ENCODE measurements at places on chromosomes 7 and 10.
A peak's percentile ranks its signal among the peaks of the same experiment; 100 is the strongest.

GRCh38 chr10:71382757-71383156 is 14.0 kb upstream of the CDH23 start:
- DNase-seq: no peak

- no peak for DNase-seq
Measured at GRCh38 chr10:72567421-72567820, 58.5 kb downstream of the MICU1 start.

DNA sequence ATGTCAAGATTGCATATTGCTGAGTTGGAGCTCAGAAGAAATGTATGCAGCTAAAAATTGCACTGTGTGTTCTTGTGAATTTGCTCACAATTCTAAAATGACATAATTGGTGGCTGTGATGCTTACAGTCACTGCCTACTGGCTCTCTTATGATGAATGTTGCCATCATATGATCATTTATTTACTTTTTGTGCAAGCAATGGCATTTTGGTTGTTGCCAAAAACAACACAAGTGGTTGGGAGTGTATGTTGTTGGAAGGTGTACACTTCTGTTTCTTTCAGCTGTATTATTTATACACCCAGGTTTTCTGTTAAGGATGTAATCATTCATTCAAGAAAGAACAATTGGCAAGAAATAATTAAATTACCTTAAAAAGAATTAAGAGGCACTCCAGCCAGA is 28.9 kb downstream of the PON1 start:
- no peak for DNase-seq

DNA sequence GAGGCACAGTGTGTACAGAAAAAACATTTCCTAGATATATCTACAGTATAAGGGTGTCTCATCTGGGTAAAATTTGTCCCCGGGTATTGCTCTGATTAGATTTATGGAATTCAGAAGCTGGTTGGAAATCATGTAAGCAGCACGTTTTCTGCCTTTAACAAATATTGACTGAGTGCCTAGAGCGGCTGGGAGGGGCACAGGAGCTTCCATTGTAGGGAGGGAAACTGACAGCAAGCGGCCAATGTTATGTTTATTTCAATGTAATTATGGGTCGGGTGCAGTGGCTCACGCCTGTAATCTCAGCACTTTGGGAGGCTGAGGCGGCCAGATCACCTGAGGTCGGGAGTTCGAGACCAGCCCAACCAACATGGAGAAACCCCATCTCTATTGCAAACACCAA is 4.4 kb upstream of the RFC2 start:
- DNase-seq: no peak

DNA sequence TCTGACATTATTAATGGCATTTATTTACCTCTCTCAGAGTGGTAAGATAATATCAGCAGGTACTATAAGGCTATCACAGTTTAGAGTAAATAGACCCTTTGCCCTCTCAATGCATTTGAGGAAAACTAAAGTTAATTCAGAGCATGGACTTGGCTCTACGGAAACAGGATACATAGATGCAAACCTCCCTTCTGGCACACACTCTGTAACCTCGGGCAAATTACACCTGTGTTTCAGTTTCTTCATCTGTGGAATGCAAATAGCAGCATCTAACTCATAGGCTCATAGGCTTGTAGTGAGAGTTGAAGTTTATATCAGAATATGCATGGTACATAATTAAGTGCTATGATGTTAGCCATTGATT is 5.6 kb downstream of the RAPGEF5 start:
- DNase-seq: no peak

GRCh38 chr10:25522294-25522693 is 347.5 kb downstream of the GPR158 start:
- DNase-seq: no peak

- DNase-seq: peak; percentile 87
Measured at GRCh38 chr7:94301024-94301586, 93.6 kb upstream of the COL1A2 start.

- no peak for DNase-seq
Measured at GRCh38 chr10:78531088-78531487, 497.4 kb downstream of the RPS24 start.

DNA sequence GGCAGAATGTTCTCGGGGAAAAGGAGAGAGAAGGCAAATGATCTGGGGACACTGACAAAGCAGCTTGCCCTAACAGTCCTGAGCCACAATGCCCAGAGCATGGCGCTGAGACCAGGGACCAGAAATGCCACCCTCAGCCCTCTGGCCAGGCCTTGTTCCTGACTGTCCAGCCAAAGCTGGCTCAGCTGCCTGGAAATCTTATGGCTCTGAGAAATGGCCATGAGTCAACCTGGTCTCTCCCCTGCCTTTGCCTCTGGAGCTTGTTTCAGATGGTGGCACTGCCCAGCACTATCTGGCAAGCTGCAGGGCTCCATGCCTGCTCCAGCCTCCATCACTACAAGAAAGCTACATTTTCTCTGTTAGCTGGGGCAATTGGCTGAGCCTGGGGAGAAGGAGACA is 90.5 kb upstream of the PLXNA4 start:
- DNase-seq: no peak

DNA sequence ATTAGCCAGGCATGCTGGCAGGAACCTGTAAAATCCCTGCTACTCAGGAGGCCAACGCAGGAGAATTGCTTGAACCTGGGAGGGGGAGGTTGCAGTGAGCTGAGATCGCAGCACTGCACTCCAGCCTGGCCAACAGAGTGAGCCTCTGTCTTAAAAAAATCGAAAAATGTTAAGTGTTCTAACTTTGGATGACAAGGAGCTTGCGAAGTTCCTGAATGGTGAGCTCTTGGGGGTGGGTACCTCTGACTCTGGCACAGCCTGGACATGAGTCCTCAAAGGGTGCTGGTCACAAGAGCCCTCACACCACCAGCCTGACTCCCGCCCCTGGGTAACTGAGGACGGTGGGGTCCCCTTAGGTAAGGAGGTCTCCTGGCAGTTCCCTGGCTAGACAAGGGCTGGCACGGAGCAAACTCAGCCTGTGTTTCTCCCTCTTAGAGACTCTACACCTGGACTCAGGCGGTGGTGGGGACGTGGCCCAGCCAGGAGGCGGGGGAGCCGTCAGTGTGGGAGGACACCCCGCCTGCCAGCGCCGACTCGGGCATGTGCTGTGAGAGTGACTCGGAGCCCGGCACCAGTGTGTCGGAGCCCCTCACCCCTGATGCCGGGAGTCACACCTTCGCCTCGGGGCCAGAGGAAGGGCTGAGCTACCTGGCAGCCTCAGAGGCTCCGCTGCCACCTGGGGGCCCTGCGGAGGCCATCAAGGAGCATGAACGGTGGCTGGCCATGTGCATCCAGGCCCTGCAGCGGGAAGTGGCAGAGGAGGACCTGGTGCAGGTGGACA is 24.1 kb downstream of the AMZ1 start:
- no peak for DNase-seq

DNA sequence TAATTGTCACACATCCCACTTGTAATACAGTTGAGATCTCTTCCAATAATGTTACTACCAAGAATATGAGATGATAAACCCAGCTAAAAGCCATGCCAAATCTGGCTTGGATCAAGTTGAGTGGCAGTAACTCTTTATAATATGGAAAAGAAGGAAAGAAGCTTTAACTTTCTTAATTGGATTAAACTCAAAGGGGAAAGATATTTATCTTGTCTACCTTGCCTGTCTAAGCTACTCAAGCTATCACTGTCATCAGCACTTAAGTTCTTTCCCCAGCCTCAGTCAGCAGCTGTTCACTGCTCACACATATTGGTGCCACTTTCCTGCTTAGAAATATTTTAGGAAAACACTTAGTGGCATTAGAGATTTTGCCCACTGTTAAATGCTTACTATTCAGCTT is 350.7 kb downstream of the IPMK start:
- DNase-seq: no peak

DNA sequence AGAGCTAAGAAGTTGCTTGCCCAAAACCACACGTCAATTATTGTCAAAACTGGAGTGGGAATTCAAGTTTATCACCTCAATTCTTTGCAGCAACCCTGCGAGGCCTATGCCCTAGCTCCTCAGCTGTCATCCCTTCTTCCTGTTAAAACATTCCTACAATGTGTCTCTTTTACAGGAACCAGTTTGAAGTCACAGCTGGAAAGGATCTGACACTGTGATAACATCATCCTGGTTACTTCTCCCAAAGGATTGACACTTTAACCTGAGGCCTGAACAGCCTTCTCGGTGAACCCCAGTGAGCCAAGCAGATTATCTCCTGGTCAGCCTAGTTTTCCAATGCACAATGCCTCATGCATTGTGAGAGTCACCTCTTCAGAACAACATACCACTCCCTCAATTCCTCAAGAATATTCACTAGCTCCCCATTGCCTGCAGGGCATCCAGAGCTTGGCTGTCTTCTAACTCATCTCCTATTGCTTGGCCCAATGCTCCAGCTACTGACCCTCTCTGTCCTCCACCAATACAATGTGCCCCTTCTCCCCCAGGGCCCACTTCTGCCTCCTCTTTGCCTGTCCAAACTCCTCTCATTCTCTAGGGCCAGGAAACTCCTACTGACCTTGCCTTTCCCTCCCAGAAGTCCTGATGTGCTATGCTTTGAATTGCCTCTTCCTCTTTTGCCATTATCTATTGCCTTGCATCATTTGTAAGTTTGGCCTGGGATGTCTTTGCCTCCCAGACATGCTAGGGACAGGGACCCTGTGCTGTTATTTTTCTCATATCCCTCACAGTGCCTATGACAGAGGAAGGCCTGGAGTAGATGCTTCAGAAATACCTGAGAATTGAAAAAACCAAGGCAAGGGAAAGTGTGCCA is 10.4 kb upstream of the DLG5 start:
- DNase-seq: no peak

DNA sequence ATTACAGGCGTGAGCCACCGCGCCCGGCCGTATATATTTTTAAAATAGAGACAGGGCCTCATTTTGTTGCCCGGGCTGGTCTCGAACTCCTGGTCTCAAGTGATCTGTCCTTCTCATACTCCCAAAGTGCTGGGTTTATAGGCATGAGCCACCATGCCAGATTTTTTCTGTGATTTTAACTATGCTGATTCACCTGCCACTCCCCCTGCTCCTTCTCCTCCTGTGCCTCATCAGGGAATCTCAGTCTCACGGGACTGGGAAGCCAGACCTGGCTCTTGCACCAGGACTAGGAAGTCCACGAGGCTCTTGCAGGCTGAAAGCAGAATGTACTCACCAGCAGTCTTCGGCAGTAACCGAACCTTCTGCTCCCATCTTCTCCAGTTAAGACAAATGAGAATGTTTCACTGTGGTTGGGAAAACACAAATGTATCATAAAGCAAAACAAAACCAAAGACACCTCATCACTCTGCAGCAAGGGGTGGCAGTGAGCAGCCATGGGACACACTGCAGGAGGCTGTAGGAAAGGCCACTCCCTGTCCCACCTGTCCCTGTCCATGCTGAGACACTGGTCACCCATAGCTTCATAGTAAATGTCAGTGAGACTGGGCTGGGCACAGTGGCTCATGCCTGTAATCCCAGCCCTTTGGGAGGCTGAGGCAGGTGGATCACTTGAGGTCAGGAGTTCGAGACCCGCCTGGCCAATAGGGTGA is 78.7 kb upstream of the MKRN1 start:
- no peak for DNase-seq

- DNase-seq: no peak
Measured at GRCh38 chr7:28355635-28356319, 56.5 kb upstream of the CREB5 start.

DNA sequence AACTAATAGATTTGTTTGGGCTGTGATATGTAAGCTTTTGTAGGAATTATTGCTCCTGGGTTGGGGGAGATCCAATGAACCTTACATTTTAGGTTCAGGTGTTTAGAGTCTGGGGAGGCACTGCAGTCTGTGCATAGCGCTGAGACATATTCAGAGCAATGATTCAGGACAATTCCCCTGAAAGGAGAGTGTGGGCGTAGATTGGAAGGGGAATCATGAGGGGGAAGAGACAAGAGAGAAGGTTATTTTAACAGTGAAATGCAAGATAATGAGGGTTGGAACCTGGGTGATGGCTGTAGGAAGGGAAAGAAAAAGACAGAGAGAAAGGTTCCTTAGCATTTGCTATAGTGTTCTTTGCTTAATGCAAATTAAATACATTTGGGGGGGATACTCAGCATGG is 1013.4 kb downstream of the REEP3 start:
- DNase-seq: no peak

DNA sequence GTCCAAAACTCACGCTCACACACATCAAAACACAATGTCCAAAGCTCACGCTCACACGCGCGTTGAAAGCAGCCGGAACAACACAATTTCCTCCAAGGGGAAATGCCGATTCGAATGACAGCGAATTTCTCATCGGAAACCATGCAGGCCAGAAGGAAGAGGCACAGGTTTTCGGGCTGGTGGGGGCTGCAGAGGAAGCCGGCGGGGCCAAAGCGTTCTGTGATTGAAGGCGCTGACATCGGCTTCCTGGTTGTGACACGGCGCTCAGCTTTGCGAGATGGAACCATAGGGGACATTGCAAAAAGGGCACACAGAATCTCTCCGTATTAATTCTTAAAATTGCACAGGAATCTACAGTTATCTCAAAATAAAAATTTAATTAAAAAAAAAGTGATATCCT is 61.3 kb downstream of the FOXL3 start:
- DNase-seq: no peak

- DNase-seq: no peak
Measured at GRCh38 chr10:77387247-77387646, 250.4 kb downstream of the KCNMA1 start.

- peak; percentile 47 for DNase-seq
Measured at GRCh38 chr10:11551916-11552602, 59.4 kb downstream of the USP6NL start.

DNA sequence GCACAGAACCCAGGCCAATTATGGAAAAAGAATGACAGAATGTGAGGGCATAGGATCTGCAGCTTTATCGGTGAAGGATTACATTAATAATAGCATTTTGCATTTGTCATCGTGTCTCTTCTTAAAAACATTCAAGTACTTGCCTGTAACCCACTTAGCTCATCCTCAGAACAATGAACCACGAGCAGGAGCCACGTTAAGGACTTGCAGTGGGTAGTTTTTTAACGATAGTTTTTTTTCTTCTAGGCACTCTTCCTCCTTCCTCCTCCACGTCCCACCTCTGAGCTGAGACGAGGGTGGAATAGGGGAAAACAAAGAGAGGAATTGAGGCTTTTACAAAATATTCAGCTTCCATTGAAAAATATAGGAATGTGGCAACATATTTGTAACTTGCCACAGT is 27.1 kb downstream of the CDHR3 start:
- no peak for DNase-seq

- no peak for DNase-seq
Measured at GRCh38 chr7:142851269-142851668, 3.6 kb upstream of the EPHB6 start.

GRCh38 chr7:120843109-120843508 is 14.8 kb downstream of the TSPAN12 start:
- no peak for DNase-seq

DNA sequence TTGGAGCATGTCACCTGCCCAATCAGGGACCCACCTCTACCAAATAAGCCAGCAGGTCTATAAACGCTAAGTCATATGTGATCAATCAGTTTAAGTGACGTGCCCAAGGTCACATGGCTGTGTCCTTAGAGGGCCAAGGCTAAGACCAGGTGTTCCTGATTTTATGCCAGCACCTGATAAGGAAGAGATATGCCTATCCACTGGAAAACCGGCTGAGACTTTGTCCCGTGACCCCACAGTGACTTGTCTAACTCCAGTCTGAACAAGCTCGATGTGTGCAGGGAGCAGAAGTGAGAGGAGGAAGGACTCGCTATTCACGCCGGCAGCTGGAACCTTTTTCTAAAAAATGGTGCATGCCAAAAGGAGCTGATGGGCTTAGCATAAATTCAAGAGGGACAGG is 57.0 kb downstream of the PRKAG2 start:
- DNase-seq: no peak

GRCh38 chr10:2837674-2838073 is 229.7 kb upstream of the PFKP start:
- no peak for DNase-seq

Measured in amniotic stem cell (primary cell).